ENCODE measurements at places on chromosomes 11 and 22.

DNA sequence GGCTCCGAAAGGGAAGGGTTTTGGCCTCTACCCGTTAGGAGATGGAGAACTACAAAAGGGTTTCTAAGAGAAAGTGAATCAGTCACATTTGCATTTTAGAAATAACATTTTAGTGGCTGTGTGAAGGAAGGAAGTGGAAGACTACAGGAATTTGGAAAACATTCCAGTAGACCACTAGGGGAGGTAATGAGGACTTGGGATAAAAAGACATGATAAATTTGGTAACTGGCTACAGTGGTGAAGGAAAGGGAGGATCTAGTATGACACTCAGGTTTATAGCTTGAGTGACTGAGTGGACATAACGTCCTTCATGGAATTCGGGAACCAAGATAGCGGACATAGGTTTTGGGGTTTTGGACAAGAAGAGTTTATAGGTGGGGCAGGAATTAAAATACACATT lies 7.0 kb upstream of the RRM1 start:
- no peak for DNase-seq

GRCh38 chr11:119335091-119335654 lies 846 bp downstream of the RNF26 start:
- no peak for DNase-seq

GRCh38 chr22:39359659-39360195 lies 9.9 kb downstream of the SYNGR1 start:
- no peak for DNase-seq

DNA sequence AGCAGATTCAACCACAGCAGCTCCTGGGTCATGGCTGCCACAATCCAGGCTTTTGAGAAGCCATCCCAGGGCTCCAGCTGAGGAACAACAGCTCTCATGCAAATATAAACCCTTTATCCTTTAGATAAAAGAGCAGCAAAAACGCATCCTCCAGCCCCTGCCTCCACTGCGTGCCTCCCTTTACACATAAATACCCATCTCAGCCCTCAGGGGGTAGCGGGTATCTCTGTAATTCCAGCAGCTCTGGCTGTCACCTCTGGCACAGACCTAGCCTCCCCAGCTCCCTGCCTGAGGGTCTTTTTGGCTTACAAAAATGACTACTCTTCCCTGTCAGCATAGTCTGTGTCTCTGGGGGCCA lies 21.6 kb downstream of the LMO1 start:
- no peak for DNase-seq

DNA sequence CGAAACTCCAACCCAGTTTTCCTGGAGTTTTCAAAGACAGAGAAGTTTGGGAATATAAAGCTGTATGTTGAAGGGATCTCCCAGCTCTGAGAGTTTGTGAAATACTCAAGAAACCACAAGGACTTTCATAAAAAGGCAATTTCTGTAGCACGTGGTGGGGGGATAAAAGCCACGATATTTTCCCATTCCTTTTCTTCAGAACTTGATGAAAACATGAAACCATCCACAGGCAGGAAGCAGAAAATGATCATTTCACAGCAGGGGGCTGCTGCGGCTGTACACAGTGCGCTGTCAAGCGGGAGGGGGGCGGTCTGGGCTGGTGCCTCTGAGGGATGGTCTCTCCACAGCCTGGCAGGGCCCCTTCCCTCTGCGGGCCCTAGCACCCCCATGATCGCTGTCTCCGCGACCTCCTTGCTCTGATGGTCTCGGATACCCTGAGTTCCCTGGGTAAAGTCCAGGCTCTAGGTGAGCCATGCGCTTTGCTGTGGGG lies 423.2 kb downstream of the MN1 start:
- no peak for DNase-seq

- no peak for DNase-seq
These were observed 49.6 kb upstream of the SLC35C1 start for GRCh38 chr11:45755281-45755859.

GRCh38 chr11:118851970-118852369 lies 31.7 kb upstream of the CXCR5 start:
- DNase-seq = no peak
